ENCODE measurements at places on chromosomes 3 and 15.

- no peak for DNase-seq
These were observed 50.9 kb downstream of the C3orf20 start for GRCh38 chr3:14725564-14726440.

GRCh38 chr3:32842531-32842931 lies 24.7 kb downstream of the TRIM71 start:
- DNase-seq = peak; percentile 38

DNA sequence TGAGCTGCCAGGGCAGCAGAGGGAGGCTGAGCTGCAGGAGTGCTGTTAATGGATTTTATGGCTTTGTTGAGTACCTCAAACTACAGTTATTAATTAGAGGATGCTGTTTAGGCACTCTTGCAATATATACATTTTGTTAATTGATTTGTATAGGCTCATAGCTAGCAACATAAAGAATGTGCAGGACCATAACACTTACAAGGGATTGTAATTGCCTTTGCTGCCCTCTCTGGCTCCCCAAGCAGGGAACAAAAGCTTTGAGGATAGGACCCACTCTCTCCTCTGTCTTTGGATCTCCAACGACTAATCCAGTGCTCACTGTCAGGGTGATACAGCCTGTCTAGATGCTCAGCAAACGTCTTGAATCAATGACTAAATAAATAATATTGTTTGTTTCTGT lies 1.2 kb upstream of the CLSTN2 start:
- no peak for DNase-seq

DNA sequence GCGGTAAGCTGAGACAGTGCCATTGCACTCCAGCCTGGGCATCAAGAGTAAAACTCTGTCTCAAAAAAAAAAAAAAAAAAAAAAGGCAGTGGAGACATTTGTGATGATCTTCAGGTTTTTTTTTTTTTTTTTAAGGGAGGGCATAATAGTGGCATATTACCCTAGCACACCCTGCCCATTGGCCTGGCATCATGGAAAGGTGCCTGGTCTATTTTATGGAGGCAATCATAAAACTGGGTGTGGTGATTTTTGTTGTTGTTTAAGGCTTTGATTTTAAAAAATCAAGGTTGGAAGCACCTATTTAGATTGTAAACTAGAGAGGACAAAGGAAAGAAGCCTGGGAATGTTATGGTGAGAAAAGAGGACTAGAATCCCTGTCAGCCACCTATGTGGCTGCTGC lies 6.0 kb downstream of the IQGAP1 start:
- no peak for DNase-seq

DNA sequence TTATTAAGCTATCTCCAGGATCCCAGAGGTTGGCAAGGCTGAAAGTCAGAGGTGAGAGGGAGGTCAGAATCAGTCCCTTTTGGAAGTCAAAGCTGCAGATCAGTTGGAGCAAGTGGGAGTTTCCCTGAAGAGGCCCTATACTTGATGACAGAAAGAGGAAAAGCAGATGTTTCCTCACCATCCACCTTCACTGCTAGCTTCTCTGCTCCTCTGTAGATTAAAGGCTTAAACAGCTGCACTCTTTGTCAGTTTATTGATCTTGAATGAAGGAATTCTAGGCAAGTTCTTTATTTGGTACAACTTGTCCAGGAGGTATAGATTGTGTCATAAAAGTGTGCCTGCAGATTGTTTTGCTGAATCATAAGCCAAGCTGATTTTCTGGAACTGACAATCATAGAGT lies 408.2 kb upstream of the TGFBR2 start:
- peak; percentile 41 for DNase-seq

DNA sequence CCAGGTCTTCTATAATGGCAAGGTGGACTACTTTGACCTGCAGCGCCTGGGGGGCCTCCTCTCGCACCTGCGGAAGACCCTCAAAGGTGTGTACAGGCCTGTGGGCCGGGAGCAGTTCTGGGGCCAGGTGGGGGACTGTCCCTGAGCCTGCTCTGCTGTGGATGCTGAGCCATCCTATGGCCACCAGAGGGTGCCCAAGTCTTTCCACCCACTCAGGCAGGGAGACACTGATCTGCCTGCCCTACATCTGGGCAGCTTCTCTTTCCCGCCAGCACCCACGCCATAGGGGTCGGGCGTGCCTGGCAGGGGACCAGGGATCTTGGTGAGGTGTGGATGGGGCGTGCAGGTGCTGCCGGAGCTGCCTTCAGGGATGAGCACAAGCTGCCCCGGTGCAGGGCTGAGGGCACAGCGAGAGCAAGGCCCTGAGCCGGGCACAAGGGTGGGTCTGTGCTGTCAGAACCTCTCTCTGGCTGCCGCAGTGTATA lies 14.1 kb downstream of the RNF123 start:
- peak; percentile 57 for DNase-seq

- DNase-seq = peak; percentile 66
These were observed 64.0 kb downstream of the ITGB5 start for GRCh38 chr3:124823206-124823605.

GRCh38 chr15:52351206-52351908 lies 55.8 kb upstream of the MYO5C start:
- DNase-seq = peak; percentile 44

GRCh38 chr3:117483839-117484238 lies 774.3 kb downstream of the TUSC7 start:
- DNase-seq = peak; percentile 30

GRCh38 chr15:50134524-50135024 lies 15.5 kb upstream of the ATP8B4 start:
- peak; percentile 96 for DNase-seq

GRCh38 chr3:12766541-12766940 lies 7.5 kb upstream of the TMEM40 start:
- no peak for DNase-seq

GRCh38 chr3:23888617-23889228 lies 28.1 kb downstream of the NKIRAS1 start:
- DNase-seq = peak; percentile 7

DNA sequence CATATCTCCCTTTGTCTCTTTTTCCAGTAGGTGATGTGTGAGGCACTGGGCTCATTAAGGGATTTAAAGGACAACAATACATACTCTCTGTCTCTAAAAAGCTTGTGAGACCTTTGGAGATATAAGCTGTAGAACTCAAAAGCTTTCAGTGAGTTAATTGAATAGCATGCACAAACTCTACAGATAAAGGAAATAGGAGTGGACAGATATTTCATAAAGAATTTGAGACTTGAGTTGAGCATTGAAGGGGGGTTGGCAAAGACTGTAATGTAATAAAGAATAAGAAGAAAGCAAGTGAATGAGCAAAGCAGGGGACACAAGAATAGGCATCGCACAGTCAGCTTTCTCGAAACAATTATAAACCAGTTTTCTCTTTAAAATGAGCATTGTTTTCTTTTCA lies 583.4 kb upstream of the DPPA4 start:
- DNase-seq = no peak

- peak; percentile 47 for DNase-seq
These were observed 61.3 kb upstream of the CMTM8 start for GRCh38 chr3:32176989-32177701.

GRCh38 chr3:98457543-98457942 lies 5.5 kb upstream of the OR5K1 start:
- no peak for DNase-seq

DNA sequence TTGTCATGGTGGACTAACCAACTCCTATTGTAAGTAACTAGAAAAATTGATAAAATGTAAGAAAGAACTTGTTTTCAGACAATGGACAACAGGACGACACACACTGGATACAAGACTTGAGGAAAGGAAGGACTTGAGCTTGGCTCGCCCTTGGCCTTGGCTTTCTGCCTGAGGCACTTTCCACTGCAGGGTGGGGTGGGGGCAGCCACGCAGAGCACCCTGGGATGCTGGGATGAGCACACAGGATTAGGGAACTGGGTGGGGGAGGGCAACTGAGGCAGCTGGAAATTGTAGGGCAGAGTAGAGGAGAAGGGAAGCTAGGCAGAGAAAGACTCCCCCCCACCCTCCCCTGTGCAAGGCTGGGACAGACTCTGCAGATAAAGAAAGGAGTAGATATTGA lies 25.5 kb upstream of the HHATL start:
- no peak for DNase-seq

- no peak for DNase-seq
These were observed 392.9 kb upstream of the ROBO2 start for GRCh38 chr3:76646921-76647562.

DNA sequence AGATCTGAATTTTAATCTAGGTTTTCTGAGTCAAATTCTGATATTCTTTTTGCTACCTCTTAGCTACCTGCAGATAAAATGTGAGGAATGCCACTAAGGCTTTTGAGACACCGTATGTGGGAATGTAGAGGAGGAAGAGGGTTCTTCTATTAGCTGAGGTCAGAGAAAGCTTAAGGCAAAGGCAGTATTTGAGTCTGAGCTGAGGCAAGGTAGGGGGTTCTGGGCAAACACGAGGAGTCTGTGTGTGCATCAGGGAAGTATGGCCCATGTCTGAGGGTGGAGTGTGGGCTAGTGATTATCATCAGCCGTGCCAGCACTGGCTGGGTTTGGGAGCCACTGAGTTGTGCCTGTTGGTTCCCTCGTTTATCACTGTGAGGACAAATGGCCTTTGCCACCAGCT lies 181.1 kb downstream of the SOX2 start:
- DNase-seq = no peak

- DNase-seq = no peak
These were observed 27.1 kb downstream of the DNAJC13 start for GRCh38 chr3:132444383-132444782.

DNA sequence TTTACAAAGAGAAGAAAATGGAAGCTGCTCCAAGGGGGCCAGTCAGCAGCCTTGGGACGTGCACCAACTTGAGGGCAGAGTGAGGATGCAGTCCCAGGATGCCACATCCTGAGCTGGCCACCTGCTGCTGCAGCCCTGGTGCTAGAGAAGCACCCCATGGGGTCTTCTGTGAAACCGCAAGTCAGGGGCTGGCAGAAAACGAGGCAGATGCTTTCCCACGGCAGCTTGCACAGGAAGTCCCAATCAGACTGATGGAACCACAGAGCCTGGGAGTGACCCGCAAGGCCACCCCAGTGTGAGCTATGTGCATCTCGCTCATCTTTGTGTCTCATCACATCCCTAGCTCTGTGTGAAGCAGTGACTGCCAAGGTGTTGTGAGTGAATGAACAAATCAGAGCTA lies 76.5 kb downstream of the NUP210 start:
- no peak for DNase-seq

- DNase-seq = no peak
These were observed 95.3 kb downstream of the DAPK2 start for GRCh38 chr15:63950911-63951481.

DNA sequence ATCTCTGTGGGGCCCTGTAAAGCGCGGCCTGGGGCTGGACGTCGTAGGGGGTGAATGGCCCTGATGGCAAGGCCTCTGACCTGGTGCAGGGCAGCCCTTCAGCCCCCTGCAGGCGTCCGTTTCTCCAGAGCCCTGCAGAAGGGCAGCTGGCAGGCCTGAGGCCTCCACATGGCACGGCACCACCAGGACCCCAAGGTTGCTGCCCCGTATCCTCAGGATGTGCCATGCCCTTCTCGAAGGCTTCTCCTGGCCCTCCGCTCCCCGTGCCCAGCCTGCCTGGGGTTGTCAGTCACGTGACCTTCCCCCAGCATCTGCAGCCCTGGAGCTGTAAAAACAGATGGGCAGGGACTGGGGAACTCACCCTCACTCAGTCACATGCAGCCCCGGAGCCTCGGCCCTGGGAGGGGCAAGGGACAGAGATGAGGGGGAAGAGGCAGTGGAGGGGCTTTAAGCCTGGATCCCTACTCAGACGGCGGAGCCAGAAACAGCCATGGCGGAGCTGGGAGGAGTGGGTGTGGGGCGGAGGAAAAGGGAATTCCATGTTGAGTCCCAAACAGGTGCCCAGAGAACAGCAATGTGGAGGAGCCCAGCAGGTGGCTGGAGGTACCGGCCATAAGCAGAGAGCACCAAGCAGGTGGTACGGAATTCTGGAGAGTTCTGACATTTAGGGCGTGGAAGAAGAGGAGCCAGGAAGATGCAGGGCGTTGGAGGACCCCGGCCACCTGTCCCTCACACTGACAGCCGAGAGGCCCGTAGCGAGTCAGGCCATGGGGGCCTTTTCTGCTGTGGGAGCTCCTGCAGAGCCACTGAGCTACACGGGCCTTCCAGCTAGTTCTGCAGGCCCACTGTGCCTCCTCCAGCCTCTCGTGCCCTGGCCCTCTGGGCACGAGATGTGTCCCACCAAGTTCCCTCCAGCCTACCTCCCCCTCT lies 193.1 kb downstream of the XXYLT1 start:
- DNase-seq = no peak

DNA sequence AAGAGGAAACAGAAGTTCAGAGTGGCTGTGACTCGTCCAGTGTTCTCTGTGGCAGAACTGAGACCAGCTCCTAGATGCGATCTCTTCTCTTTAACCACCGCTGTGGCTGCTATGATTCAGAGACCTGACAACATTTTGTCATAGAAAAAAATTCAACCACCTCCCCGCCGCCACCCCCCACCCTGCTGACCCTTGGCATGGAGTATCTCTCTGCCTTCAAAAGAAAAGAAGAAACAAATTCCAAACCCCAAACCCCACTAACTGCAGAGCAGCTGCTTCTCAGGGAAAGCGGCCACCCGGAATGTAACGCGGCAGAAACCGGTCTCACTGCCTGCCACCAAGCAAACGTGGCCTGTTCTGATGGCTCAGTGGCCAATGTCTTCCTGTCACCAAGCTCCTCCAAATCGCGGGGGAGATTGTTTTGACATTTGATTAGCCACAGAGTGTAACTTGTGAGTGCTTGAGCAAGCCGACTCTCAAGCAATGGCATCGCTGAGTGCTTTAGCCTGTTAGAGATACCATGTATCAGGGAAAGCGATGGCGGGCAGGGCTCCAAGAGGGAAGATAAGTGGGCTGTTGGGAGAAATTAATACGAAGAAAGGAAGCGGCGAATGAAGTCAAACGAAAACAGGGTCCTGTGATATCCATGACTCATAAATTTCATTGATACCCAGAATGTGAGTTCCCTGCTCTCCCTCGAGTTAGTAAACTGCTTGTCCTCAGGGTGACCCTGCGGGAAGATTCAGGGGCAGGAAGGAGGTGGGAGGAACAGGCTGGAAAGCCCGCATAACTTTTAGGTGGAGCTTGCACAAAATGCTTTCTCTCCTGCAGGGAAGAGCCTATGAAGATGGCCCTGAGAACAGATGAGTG lies 44.8 kb upstream of the TLE3 start:
- DNase-seq = peak; percentile 98

DNA sequence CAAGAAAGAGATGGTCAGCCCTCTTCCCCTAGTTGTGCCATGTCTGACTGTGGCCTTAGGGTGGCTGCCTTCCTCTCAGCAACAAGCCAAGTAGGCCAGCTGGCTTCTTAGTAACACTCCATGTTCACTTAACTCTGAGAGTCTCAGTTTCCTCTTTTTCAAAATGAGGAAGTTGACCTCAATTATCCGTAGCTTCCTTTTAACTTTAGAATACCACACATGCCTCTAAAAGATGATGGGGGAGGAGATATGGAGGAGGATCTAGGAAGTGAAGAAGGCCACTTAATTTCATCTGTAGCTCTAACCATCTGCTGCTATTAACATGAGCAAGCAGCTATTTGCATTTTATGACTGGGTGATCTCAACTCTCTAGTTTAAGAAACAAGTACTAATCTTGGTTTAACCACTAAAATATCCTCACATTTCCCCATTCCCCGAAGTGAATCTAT lies 32.9 kb downstream of the CD200R1L start:
- peak; percentile 100 for DNase-seq

- no peak for DNase-seq
These were observed 36.0 kb downstream of the NR2F2 start for GRCh38 chr15:96366526-96366877.

GRCh38 chr3:183782576-183783276 lies 42.7 kb downstream of the MAP6D1 start:
- no peak for DNase-seq

- no peak for DNase-seq
These were observed 28.2 kb downstream of the GRAMD2A start for GRCh38 chr15:72169236-72169920.

Measured in MV-4-11 (cell line).